HFFc6 (cell line): ENCODE measurements at places on chromosomes 3 and 15.

DNA sequence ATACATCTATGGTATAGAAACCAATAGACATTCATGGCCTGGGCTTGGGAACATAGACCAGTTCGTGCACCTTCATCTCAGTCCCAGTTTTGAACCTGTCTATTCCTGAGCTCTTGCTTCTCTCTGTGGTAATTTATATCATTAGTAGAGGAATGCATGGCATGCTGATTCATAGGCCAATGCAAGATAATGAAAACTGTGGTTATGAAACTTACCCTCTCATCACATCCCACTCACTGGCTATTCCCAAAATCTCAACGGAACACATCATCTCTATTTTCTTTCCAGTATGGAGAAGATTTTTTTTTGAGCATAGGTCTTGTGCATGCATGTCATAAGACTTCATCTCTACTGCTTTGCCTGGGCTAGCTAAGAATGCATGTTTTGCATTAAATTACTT lies 18.7 kb upstream of the P2RY12 start:
- peak; percentile 62 for DNase-seq

- DNase-seq, result no peak
These were observed 115.9 kb upstream of the ST8SIA2 start for GRCh38 chr15:92277776-92278175.

GRCh38 chr3:192128060-192128459 lies 599.3 kb downstream of the FGF12 start:
- DNase-seq, result no peak

GRCh38 chr3:135268941-135269532 lies 474.0 kb downstream of the EPHB1 start:
- no peak for DNase-seq

DNA sequence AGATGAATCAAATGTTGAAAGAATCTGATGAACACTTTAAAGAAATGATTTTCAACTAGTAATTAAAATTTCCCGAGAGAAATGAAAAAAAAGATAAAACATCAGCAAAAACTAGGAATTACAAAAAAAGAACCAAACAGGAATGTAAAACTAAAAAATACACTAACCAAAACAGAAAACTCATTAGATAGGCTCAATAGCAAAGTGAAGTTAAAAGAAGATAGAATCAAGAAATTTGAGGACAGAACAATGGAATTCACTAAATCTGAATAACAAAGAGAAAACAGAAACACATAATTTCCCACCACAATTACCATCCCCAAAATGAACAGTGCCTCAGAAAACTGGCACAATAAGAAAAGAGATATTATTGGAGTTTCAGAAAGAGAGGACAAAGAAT lies 290.1 kb upstream of the CNTN4 start:
- no peak for DNase-seq

GRCh38 chr15:52262364-52262763 lies 33.2 kb downstream of the MYO5C start:
- DNase-seq, result no peak

DNA sequence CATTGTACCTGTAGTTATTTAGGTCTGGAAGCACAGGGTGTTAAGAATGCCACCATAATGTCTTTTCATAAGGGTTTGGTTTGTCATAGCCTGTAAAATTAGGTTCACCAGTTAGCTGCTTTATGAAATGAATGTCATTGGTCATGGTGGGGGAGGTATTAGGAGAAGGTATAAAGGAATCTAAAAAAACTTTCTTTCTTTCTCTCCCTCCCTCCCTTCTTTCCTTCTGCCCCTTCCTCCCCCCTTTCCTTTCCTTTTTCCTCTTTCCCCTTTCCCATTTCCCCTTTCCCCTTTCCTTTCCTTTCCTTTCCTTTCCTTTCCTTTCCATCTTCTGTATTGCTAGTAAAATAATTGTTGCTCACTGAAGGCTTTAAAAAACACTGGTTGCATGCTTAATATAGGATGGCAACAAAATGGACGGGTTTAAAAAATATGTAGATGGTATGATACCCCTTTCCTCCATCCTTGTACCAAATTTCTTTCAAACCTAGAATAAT lies 9.6 kb downstream of the ATP2C1 start:
- DNase-seq, result no peak

DNA sequence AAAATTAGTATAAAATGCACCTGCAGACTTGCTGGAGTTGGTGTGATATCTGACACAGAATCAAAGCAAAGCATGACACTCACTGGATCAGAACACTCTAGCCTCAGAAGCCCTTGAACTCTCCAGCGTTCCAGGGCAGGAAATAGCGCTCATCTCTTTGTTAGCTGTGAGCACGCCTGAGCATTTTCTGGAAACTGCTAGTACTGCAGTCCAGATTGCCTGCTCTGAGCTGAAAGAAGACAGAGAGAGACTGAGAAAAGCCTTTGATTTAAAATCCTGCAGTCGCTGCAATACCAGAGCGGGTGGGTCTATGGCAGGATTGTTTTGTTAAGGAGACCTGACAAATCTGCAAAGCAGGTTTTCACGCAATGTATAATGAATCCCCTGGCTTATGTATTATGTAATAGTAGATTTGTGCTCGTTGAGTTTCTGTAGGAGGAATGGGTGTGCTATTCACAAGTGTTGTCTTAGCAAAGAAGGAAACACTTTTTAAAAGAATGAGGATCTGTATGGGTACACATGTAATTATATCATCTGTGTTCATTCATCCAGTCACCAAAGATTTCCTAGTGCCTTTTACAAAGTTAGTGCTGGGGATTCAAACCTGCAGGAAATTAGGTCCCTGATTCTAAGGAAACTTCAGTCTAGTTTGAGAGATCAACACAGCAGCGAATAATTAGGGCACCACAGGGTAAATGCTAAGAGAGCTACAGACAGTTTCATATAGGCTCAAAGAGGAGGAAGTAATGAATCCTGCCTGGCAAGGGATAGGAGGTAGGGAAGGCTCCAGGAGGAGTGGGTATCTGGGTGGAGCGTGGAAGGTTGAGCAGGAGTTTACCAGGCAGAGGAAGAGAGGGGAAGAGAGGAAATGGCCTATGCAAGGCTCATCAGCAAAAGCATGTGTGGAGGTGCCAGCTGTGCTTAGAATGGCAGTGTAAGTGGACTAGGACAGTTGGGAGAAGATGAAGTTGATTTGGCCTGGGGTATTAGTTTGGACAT lies 26.1 kb upstream of the MGLL start:
- peak; percentile 48 for DNase-seq

DNA sequence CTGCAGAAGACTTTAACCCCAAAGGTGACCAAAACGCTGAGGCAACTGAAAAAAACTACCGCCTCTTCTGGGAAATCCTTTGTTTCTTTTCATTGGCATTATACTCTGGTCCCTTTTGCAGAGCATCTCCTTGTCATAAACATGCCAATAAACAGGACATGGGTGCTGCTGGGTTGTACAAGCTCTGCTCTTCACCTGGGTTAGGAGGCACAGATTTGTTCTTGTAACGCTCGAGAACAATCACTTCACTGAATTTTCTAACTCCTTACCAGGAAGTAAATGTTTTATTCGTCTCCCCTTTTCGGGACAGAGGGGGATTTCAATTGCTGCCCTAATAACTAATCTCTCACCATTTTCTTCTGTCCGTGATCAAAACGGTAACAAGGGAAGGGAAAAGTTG lies 1.3 kb downstream of the PLCH1 start:
- DNase-seq, result no peak

DNA sequence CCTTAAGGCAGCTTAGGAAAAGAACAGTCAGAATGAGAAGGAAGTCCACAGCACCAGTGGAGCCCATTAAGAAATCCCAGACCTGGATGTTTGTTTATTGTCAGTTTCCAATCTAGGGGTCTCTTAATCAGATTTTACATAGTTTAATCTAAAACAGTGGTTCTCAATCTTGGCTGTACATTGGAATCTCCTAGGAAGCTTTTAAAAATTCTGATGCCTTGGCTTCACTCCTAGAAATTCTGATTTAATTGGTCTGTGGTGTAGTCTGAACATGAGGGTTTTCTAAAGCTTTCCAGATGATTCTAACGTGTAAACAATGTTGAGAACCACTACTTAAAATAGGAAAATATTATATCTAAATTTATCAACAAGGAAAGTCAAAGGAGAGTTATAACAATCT lies 56.6 kb upstream of the SPRED1 start:
- DNase-seq, result no peak

GRCh38 chr3:50658416-50658815 lies 16.3 kb upstream of the DOCK3 start:
- DNase-seq, result peak; percentile 75

- DNase-seq, result no peak
These were observed 41.9 kb downstream of the SETD5 start for GRCh38 chr3:9439331-9439730.

GRCh38 chr15:74383695-74384565 lies 16.5 kb upstream of the CYP11A1 start:
- peak; percentile 40 for DNase-seq

DNA sequence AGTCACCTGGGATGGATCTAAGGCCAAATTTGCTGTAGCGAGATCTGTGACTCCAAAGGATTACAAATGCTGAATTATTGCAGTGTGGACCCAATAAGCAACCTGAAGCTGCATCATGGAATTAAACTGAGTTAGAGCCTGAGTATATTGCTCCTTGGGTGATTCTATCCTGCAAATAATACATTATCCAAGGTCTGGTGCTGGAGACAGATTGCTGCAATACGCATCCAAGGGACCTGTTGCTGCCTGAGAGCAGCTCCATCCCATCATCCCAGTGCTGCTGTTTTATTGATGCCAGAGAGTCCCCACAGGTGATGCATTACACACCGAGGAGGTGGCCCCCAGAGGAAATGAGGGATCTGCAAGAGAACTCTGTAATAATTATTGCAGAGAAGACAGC lies 31.6 kb upstream of the PCSK6 start:
- no peak for DNase-seq

DNA sequence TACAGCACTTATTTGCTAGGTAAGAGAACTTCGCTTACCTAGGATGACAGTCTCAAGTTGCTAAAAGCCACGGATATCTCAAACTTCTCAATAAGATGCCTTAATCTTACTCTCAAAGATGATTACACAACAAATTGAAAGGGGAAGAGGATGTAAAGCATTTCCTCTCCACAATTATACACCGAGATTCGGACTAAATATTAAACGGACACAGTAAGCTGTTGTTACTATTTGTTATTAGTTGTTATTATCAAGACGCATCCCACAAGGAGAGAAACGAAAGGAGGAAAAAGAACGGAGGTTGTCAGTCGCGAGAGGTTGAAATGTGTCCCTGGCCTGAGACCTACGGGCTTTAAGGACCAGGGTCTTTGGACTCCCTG lies 660 bp downstream of the ZNF106 start:
- DNase-seq, result no peak

DNA sequence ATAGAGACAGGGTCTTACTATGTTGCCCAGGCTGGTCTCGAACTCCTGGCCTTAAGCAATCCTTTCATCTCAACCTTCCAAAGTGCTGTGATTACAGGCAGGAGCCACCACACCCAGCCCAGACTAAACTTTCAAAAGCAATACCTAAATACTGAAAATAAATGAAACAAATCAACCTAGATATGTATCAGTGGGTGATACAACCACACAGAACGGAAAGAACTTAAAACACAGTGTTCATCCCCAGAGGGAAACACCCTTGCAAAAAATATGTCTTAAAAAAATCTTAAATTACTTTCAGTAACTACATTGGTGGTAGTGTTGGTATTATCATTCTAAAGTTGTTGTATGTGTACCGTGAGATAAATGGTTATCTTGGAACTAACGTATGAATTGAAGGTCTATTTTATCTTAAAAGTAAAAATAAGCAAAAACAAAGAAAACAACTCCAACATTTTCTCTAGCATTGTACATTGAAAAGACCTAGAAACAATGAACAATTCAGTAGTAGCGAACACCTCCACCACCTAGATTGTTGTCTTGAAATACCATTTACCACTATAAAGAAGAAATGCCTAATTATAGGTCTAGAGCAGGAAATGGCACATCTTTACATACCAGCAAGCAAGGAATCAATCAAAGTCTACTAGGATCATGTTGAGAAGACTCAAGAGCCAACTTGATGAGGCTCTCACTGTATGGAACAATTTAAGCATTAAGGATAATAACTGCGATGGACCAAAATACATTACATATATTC lies 24.7 kb downstream of the SLTM start:
- DNase-seq, result no peak

DNA sequence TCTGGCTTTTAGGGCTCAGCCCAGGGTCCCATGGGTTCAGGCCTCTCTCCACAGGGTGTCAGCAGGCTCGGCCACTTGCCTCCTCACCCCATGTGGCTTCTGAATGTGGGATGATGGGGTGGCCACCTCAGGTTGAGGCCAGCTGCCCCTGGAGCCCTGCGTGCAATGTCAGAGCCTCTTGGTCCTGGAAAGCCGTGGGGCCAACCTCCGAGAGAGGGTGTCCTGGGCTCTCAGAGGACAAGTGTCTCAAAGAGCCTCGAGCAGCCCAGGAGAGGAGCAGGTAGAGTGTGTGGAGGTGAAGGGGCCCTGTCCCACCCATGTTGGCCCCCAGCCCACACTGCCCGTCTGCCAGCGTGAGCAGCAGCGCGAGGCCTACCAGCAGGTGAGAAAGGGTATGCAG lies 86.0 kb downstream of the PLXNA1 start:
- DNase-seq, result no peak

DNA sequence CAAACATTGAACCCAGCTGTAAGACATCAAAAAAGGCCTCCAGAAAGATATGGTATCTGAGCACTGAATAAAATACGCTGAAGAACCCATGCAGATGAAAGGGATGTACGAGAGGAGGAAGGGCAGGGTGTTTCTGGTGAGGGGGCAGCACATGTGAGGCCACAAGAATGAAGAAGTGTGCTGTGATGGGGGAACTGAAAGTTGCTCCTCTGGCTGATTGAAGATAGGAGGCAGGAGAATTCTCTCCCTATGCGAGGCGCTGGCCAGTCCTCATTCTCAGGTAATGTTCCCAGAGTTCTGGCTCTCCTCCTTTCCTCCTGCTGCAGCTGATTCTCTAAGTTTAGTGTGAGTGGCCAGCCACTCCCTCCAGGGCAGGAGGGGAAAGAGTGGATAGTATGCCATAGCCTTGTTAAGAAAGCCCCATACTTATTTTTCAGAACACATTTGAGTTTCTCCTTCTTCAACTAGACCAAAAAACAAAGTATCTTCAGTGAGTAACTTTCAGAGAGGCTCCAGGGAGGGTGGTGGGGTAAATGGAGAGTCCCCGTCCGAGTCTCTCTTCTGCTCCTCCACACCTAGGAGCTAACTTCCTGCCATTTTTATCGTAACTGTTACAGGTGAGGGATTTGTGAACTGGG lies 26.9 kb upstream of the MYO1E start:
- DNase-seq, result no peak

GRCh38 chr15:90482124-90483011 lies 47.4 kb upstream of the CRTC3 start:
- DNase-seq, result peak; percentile 33

DNA sequence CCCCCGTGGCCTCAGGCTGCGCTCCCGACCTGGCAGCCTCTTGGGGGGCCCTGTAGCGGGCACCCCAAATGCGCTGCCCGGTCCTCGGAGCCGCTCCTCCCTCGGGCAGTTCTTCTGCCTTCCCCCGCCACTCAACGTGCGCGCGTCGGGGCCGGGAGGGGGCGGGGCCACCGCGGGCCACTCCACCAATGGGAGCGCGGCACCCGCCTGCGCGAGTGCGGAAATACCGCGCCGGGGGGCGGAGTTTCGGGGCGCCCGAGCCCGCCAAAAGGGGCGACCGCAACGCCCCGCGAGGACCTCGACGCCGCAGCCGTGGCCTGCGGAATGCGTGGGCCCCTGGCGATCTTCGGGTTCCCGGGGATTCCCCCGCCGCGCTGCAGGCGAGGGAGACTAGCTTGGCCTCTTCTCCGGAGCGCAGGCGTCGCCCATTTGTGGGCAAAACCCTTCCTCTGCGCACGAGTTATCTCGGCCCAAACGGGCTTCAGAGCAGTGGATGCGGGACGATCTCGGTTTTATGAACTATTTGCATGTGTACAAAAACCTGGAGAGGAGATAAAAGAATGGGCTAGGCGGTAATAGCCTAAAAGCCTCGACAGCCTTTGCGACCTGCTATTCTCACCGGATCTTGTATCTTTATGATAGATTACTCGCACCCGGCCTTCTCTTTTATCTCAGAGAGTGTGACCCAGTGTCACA lies at the start of gene TASOR:
Gene TASOR, minus strand, starts transcription at position 144 of the 696 bp plus-strand sequence. CDS start 259 bp downstream, outside the sequence.
- peak; percentile 54 for DNase-seq
